ENCODE measurements at places on chromosomes 2 and 18.

- no peak for DNase-seq
Measured at GRCh38 chr2:128028668-128029054, 802 bp upstream of the SAP130 start.

- DNase-seq, result no peak
Measured at GRCh38 chr18:3451989-3452749, 2.2 kb downstream of the TGIF1 start.

DNA sequence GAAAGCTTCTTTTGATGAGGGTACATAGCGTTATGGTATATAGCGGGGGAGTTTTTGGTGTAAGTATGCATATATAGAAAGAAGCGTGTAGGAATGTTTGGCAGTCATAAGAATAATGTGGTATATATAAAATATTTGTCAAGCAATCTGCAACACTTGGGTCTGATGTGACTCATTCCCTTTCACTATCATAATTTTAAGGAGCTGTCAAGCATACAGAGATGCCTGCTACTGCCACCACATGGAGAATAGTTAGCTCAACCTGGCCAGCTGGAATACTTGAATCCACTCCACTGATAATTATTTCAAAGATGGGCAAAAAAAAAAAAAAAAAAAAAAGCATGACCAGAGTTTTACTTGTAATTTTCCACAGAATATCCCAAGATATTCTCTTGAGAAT, 559.8 kb upstream of the REG3G start:
- DNase-seq, result no peak

DNA sequence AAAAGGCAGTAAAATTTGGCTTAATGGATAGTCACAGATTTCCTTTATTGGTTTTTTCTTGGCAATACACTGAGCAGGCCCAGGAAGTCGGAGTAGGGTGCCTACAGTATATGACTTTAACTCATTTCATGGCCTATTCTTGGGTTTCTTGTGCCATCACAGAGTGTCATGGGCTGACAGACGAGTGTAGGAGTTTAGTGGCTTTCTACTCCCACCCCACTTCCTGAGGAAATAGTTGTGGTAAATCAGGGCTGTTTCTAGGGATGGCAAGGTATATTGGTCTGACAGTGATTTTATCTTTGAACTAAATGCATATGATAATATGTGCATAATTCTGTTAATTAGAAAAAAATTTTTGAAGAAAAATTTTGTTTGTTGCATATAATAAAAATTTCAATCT, 100.1 kb downstream of the PLCL1 start:
- peak; percentile 93 for DNase-seq

DNA sequence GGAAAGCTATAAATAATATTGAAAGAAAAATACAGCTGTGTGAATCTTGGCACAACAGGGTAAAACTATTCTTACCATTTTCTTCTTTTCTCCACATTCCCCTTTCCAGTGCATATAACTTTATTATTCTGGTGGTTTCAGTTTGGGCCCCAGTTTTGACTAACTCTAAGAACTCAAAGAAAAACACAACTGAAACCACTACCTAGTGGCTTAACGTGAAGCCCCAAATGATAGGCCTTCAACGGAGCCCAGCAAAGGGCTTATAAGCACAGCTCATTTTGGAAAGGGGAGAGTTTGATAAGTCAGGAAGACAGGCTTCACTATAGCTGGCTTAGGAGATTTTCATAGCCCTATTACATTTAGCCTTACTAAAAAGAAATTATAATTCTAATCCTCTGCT, 62.4 kb downstream of the PPP1R1C start:
- no peak for DNase-seq

DNA sequence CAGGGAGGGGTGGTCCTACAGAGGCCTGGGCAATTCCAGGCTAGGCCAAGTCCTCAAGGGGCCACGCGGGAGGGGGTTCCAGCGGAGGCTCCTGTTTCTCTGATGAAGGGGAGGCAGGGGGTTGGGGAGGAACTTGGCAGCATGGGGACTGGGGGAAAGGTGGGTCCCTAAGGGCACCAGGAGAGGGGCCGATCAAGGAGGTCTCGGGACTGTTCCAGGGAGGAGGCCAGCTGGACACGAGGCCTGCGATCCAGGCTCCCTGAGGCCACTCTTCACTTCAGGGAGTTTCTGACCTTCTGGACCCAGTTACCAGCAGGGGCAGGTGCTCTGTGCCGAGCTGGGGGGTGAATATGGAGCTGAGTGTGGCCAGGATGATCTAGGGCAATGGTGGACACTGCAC, 71.5 kb downstream of the ASB1 start:
- no peak for DNase-seq

DNA sequence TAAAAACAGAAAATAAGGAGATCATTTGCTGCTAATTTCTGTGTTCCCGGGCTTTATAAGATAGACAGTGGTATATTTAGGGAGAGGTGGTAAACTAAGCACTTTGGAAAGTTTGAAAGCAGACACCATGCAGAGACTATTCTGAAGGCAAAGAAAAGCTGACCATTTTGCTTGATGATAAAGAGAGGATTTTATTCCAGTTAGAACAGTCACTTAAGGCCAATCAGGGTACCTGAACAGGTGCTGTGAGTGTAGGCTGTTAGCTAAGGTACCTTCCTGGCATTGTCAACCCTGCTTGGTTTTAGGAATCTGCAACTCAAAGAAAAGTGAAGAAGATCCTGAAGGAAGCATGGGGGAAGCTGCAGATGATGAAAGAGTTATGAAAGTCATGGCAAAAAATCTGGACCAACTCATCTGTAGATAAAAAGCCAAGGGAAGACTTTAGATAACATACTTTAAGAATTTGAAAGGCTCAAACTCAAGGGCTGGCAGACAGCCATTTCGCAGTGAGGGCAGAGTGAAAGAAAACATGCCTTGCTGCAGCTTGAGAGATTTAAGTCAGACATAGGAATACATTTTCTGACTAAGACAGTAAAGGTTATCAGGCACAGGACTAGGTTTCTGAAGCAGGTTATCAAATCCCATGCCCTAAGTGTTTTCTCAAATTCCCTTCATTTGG, 80.1 kb upstream of the ARL5A start:
- no peak for DNase-seq

- no peak for DNase-seq
Measured at GRCh38 chr18:51054764-51055163, 24.8 kb downstream of the SMAD4 start.
